Brain microvascular endothelial cell (primary cell): ENCODE measurements at places on chromosomes 6 and 20.

DNA sequence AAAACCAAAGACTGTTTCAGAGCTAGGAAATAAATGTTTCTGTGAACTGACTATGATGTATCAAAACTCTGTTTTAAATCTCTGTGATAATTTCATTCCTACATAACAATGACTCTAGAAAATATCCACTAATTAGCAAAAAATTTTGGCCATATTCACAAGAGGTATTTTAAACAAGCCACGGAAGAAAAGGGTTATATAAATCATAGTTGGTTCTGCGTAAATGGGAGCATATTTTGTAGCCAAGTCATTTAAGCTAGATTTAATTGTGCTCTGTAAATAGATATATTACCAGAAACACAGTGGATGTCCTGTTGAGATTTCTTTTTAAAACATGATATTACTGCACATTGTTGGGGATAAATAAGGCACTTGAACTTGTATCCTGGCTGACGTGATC lies 416.5 kb upstream of the PLCB4 start:
- no peak for DNase-seq

GRCh38 chr6:11780097-11780428 lies 1.5 kb upstream of the ADTRP start:
- no peak for DNase-seq

DNA sequence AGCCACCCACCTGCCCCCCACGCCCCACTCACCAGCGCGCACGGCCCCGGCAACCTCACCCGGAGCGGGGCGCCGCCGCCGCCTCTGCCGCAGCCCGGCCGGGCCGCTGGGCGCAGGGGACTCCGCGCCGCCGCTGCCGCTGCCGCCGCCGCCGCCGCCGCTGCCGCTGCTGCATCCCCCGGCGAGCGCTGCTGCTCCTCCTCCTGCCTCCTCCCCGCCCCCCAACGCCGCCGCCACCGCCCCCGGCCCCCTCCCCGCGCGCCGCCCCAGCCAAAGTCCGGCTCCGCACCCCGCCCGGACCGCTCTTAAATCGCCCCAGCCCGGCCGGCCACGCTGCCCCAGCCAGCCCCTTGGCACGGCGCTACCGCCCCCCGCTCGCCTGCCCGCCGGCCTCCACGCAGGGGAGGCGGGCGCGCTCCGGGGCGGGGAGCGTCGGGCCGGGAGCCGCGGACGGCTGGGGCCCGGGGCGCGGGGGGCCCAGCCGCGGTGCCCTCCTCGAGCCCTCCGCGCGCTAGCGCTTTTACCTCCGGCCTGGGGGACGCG lies at the start of gene SULF2:
SULF2 (minus strand) TSS at position 171 of the 543 bp plus-strand sequence. CDS start 28,118 bp downstream, outside the sequence.
- no peak for DNase-seq

DNA sequence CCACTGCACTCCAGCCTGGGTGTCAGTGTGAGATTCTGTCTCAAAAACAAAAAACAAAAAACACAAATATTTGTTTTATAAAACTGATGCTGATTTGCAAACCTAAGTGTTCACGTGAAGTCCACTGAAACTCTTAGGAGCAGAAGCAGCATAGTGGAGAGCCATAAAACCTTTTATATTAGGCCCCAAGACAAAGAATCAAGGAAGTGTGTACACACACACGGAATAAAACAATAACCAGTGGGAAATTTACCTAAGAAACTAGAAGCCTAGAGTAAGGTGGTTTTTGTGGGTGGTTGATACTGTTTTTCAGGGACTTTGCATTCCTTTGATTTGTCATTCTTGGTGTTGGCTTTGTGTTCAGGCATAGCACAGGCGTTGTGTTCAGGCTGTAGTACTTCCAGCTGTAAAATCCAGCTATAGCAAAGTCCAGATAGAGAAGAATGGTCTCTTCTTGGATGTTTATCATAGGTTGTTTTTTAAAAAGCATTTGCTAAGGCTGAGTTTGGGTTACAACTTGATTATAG lies 61.3 kb downstream of the ATRN start:
- no peak for DNase-seq

DNA sequence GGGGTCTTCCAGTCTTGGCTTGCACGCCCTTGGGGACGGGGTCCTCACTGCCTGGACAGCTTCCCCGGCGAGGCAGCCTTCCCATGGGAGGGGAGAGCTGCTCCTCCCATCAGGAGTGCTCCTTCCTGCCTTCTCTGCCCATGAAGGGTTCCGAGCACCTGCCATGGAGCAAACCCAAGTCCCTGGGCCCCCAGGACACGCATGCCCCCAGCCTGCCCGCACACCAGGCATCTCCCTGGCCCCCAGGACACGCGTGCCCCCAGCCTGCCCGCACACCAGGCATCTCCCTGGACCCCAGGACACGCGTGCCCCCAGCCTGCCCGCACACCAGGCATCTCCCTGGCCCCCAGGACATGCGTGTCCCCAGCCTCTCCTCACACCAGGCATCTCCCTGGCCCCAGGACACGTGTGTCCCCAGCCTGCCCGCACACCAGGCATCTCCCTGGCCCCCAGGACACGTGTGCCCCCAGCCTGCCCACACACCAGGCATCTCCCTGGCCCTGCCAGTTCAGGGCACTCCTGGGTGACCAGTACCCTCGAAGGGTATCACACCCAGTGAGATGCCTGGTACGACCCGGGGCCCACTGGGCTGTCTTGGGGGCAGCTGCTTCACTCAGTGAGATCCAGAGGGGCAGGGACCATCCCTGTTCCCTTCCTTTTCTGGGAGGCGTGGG lies 21.7 kb downstream of the COL20A1 start:
- no peak for DNase-seq

- no peak for DNase-seq
Measured at GRCh38 chr6:135939208-135939591, 87.7 kb downstream of the PDE7B start.
